ENCODE measurements at places on chromosomes 3 and 15. TPM values are rescaled to one million over a fixed set of nuclear protein-coding genes. Genes with fewer than 3 reads are reported as not detected.

PLAAT1 gene
- total RNA-seq = not detected

IMPG2 gene
- 0.14 TPM for total RNA-seq

PLA2G4E gene
- not detected for total RNA-seq

FRMD4B gene
- total RNA-seq = 0.66 TPM

SSUH2 gene
- total RNA-seq = not detected

FOXB1 gene
- not detected for total RNA-seq

TRIM59 gene
- total RNA-seq = 44.0 TPM

FOXL2 gene
- total RNA-seq = 18.2 TPM

CXCR6 gene
- total RNA-seq = 0.22 TPM

Data from placental pericyte (primary cell).